Muscle of back (tissue), 13 donors: ENCODE measurements at places on chromosomes 1 and 21. TPM values are rescaled to one million over a fixed set of nuclear protein-coding genes. Genes with fewer than 3 reads are reported as not detected.

- DNase-seq: peak; percentile 3
Measured at GRCh38 chr1:169601096-169601881, 15.0 kb upstream of the F5 start.

DNA sequence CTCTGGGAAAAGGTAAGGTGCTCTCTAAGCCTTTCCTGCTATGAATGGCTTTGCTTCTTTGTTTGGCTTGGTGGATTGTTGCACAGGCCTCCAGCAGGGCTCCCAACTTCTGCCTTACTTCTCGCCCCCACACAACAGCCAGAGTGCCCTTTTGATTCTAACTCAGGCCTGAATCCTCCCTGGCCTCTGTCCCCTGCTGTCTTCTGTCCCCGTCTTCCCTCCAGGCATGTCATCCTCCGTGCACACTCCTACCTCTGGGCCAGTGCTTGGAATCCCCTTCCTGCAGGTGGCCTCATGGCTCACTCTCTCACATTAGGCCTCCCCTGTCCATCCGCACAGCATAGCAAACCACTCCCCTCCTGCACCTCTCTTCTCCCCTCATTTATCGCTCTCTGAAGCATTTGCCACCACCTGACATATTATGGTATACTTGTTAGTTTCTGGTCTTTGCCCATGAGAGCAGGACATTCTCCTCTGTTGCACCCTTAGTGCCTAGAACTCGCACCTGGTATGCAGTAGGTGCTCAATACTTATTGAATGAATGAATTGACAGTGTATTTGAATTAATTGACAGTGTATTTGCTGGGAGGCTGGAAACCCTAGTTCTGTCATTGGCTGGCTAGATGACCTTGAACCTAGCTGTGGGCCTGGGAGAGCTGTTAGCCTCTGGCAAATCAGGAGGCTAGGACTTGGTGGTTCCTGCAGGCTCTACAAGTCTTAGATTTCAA lies 2.9 kb downstream of the ZDHHC18 start:
- no peak for DNase-seq

Gene A3GALT2
- polyA plus RNA-seq: not detected

- no peak for DNase-seq
Measured at GRCh38 chr1:243470502-243470901, 214.7 kb downstream of the SDCCAG8 start.

DNA sequence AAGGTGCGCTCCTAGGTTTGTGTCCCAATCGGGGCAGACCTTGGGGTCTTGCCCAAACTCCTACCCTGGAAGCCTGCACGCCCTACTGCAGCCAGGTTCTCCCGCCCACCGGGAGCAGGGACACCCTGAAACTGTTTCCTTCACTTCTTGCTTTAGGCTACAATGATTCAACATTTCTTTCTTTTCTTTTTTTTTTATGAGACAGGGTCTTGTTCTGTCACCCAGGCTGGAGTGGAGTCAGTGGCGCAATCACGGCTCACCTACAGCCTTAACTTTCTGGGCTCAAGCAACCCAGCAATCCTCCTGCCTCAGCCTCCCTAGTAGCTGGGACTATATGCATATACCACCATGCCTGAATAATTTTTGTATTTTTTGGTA lies 75.8 kb downstream of the ITPKB start:
- no peak for DNase-seq
